ENCODE measurements at places on chromosomes 7 and 10.
A peak's percentile ranks its signal among the peaks of the same experiment; 100 is the strongest.

DNA sequence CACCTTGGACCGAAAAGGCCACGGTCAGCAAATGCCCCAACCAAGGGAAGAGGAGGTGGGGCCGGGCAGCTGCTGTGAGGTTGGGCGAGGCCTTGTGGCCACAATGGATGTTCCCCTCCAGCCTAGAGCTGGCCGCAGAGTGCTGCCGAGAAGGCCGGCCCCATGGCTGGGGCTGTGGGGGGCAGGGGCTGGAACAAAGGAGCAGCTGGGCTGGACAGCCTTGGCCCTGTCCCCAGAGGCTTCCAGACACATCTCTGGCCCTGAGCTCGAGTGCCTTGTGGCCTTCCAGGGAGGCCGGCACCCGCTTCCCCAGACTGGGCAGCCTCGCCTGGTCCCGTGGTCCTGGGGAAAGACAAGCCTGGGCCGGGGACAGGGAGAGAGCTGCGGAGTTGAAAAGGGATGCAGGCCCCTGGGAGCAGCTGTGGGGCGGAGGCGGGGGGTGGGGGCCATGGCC, 88.0 kb downstream of the PDGFA start:
- no peak for DNase-seq

GRCh38 chr7:132030883-132031282, 474.5 kb upstream of the PODXL start:
- DNase-seq = peak; percentile 80

DNA sequence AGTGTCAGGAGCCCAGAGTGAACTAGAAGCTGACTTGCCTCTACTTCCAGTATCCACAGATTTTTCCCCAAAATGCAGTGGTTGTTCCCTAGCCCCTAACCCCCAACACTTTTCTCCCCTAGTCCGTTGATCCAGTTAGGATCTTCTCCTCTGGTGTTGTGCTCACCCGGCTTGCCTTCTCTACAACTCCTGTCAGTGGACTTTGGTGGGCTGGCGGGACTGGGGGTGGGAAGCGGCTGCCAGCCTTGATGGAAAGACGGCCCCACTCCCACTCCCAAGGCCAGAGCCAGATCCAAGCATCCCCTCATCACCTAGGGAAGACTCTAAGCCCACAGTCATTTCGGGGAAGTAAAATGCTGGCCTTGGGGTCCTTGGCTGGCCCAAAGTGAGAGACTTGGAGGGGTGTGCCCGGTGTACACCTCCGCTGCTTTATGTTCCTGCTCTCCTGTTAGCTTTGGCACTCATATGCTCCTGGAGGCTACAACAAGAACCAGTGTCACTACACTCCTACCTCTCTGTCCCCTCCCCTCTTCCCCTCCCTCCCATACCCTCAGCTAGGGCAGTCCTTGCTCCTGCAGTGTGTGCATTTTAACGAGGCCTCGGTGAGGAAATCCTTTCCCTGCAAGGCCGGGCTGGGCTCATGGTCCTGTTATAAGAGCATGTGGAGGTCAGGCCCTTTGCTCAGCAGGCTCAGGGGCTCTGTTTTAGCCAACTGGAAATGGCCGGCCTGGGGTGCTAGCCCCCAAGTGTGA, 930 bp upstream of the HOXA10 start:
- DNase-seq = no peak

- DNase-seq = peak; percentile 2
Measured at GRCh38 chr7:123494193-123494796, 40.1 kb downstream of the IQUB start.

DNA sequence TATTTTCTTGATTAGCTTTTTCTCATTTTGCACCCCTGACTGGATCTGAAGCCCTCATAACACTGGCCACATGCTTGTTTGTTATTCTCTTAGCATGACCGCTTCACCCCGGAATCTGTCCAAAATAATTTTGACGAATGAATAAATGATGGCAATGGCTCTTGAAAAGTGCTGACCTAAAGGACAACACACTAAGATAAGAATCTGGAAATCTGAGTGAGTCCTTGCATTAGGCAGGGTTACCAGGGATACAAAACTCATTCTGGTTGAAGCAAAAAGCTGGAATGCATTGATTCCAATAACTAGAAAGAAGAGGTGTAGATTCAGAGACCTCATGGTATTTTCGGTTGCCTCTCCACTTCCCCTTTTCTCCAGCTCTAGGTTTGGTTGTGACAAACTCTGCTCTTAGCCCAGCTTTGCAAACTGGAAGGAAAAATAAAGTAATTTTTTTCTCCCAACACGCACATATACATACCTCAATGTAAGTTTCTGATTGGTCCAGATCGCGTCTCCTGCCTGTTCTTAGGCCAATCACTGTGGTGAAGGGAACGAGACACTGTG, 157.4 kb downstream of the SKIDA1 start:
- DNase-seq = no peak

DNA sequence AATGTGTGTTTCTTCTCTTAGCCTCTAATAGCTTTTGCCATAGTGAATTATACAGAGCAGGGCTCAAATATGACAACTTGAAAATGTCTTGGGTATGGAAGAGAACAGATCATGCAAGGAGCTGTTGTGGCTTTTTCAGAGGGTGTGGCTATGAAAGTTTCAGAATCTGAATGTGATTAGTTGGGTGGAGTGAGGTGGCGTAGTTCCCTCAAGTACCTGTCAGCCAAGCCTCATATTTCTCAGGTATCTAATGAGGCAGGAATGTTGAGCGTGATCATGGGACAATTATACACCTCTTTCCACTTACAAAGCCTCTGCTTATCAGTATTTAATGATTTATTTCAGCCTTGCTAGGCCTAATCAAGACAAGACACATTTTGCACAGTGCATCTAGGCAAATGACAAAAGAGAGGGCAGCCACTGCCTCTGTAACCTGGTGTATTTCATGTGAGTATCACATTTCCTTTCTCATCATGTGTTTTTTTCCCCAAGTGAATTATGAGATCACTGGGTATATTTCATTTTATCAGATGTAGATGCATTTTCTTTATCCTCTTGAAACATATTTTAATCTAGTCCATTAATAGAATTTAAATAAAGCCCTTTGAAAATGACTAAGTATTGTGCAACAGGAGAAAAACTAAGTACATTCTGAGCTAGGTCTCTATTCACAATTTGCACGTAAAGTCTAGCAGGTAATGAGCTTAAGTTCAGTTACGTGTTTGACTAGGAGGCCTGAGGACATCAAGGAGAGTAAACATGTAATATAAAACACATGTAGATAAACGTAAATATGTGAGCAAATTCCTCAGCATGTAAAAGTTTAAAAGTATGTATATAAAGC, 644.4 kb upstream of the IGFBP3 start:
- peak; percentile 77 for DNase-seq

DNA sequence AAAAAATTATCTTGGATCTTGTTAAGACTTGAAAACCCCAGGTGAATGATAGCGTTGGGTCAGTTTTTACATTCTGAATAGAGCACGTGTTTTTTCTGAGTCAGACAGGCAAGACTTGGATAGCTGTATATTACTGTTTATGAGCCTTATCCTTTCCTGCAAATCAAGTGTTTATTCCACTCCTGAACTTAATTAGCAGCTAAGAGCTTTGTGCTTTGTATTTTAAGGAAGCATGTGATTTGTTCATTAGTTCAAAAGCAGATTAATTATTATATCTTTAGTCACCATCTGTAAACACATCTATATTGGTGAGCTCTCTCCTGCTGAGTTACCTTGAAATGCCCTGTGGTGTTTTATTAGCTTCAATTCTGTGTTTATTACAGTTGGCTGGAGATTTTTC, 98.6 kb upstream of the PRPS1L1 start:
- peak; percentile 71 for DNase-seq

DNA sequence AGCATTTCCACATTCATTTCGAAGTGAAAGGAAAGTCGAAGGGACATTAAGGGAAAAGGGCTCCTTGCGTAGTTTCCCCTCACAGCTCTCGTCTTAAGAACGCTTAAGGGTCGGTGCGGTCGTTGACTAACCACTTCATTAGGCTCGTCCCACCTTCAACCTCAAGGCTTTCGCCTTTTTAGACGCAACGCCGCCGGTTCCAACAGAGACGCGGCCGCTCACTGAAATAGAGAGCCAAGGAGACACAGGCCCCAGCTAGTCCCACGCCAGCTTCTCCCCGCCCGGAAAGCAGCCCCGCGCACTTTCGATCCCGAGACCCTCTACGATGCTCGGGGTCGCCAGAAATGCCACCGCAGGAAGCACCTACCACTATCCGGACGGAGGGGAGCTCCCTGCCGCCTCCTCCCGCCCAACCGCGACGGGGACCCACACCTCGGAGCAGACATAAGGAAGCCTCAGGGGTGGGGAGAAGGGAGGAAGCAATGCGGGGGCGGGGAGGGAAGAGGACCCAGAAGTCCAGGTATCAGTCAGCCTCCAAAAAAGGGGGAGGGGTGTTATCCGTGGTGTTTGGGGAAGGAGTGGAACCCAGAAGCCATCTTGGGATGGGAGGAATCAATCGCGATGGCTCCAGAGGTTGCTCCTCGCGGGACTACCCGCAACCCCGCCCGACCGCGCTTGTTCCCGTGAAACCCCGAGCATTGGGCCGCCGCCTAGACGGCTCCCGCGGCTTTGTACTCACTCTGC, 559 bp downstream of the TRA2A start:
- DNase-seq = peak; percentile 51

- DNase-seq = no peak
Measured at GRCh38 chr10:44704616-44705015, 206.5 kb upstream of the TMEM72 start.

- DNase-seq = no peak
Measured at GRCh38 chr7:137904833-137905232, 58.1 kb upstream of the DGKI start.

- DNase-seq = no peak
Measured at GRCh38 chr10:95792874-95793285, 36.9 kb downstream of the ENTPD1 start.

GRCh38 chr7:134954197-134955082, 31.9 kb upstream of the AGBL3 start:
- no peak for DNase-seq

DNA sequence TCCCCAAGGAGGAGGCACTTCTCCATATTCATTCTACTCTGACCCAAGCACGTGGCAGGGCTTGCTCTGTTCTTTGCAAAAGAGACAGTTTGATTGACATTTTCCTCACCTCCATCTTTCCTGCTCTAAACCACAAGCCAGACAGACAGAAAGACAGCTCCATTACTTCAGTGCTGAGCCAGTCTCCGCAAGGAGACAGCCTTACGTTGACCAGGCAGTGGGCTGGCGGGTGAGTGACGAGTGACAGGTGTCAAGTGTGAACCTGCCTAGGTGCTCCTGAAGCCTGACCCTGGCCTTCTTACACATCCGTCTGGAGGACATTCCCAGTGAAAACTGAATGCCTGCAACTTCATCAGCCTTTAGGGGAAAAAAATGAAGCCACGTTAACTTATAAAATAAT, 314.6 kb downstream of the TNS3 start:
- no peak for DNase-seq

- no peak for DNase-seq
Measured at GRCh38 chr7:7048213-7048612, 134.1 kb upstream of the C1GALT1 start.

DNA sequence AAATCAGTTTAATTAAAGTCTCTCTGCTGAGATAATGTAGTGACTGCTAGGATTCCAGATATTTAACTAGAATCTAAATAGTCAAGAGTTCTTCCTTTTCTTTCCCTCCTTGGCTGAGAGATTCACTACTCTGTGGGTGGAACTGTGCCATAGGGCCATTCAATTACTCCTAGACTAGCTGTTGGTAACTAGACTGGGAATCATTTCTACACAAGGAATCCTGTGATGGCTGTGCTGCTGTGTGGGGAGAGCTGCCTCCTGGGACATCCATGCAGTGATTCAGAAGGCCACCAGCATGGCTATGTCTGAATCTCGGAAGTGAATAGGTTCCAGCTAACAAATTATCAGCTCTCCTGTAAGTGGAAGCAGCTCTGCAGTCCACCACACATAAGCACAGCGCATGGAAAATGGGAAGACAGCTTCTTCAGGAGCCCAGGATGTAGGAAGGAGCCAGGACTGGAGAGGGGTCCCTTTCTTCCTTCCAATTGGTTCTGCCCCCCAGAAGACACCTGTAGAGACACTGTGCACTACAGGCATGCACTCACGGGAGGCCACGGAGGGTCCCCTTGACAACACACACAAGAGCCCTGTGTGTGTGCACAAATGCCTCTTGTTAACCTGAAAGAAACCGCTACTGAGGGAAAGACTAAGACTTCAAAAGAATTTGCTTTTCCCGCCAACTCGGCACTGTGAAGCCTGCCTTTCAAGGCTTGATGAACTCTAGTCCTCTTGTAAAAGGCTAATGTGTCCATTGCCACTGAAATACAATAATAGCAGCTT, 66.5 kb downstream of the SCRN1 start:
- no peak for DNase-seq

DNA sequence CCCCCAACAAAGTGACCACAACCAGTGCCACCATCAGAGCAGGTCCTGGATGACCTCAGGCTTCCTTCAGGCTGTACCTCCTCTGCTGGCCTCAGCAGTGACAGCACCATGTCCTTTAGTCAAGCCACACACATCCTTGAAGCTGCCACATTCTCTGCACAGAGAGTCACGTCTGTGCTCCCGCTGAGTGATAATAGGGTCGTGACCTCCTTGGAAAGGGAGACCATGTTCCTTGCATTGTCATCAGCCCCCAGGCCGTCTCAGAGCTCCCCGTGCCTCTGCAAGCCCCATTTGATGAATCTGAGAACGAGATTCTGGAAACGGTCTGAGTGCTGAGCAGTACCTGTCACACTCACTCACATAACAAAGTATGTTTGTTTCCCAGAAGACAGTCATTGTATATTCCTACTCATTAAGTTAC, 106.5 kb upstream of the PRR15 start:
- peak; percentile 36 for DNase-seq

GRCh38 chr10:25226775-25227682, 52.2 kb downstream of the GPR158 start:
- DNase-seq = peak; percentile 30

DNA sequence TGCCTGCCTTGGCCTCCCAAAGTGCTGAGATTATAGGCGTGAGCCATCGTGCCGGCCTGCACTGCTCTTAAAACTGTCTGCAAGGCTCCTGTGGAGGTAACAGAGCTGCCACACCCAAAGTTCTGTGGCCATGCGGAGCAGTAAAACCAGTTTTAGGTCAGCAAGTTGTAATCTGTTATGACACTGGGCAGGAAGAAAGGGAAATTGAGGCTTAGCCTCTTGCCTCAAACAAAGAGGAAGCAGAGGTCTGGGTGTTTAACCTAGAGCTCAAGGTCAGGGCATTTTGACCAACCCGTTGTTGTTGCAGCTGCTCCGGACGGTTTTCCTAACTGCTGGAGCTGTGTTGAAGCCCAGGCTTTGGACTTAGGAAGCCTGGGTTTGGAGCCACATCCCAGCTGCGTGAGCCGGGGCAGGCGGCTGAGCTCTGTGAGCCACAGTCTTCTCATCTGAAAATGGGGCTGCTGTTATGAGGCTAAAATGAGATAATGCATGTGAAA, 7.4 kb upstream of the RRP12 start:
- DNase-seq = peak; percentile 59

DNA sequence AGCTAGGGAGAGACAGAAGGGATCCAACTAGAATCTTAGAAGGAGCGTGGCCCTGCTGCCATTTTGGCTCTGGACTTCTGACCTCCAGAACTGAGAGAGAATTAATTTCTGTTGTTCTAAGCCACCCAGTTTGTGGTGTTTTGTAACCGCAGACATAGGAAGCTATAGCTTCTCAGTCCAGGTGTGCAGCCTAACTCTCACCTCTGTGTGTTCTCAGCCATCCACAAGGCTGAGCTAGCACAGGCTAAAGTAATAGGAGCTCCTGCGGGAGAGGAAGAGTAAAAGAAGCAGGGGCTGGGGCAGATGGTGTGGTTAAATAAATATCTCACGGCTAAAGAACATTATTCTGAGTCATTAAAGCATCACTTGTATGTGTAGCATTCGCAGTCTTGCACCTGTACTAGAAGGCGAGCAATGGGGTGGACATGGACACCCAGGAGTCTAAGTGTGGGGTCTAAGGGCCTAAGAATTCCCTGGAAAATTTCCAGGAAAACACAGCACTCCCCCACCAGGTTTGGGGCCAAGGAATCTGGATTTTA, 94.1 kb downstream of the AOAH start:
- no peak for DNase-seq

Measured in foreskin keratinocyte (primary cell).